ENCODE measurements at places on chromosomes 2 and 18.

- no peak for DNase-seq
These were observed 13.0 kb upstream of the RALB start for GRCh38 chr2:120239488-120240287.

GRCh38 chr18:63736876-63737275, 34.1 kb downstream of the SERPINB11 start:
- no peak for DNase-seq

GRCh38 chr2:23380562-23381065, 4.4 kb upstream of the KLHL29 start:
- peak; percentile 46 for DNase-seq

DNA sequence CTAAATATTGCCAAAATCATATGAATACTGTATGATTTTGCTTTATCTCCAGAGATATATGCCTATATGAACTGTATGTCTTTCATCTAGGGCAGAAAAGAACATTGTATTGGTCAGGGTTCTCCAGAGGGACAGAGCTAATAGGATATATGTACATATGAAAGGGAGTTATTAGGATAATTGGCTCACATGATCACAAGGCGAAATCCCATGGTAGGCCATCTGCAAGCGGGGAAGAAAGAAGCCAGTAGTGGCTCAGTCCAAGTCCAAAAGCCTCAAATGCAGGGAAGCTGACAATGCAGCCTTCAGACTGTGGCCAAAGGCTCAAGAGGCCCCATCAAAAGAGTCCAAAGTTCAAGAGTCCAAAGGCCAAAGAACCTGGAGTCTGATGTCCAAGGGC, 209.9 kb downstream of the RNF144A start:
- DNase-seq = no peak

DNA sequence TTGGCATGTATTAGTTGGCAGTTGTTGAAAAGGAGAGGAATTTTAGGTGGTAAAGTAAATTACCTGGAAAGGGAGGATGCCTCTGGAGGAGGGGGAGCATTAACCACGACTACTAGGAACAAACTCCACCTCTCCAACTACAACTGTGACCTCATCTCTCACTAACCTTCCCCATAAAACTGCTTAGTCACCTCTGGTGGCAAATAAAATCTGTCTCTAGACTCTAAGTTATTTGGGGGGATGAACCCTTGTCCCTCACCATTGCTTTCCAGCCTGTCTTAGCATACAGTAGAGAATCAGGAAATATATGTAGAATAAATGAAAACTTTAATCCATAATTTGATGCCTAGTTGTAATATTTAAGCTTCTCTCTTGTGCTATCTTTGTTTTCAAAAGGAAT, 27.6 kb upstream of the MYO1B start:
- DNase-seq = no peak

GRCh38 chr2:96025194-96025492, 9.6 kb downstream of the GPAT2 start:
- DNase-seq = no peak

- no peak for DNase-seq
These were observed 1.6 kb downstream of the KCNJ3 start for GRCh38 chr2:154700136-154700535.

DNA sequence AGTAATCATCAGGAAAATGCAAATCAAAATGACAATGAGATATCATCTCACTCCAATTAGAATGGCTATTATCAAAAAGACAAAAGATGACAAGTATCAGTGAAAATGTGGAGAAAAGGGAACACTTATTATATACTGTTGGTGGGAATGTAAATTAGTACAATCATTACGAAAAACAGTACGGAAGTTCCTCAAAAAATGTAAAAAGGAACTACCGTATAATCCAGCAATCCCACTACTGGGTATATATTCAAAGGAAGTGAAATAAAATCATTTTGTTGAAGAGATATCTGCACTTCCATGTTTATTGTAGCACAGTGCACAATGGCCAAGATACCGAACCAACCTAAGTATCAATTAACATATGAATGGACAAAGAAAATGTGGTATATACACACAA, 52.4 kb upstream of the TEX51 start:
- no peak for DNase-seq

DNA sequence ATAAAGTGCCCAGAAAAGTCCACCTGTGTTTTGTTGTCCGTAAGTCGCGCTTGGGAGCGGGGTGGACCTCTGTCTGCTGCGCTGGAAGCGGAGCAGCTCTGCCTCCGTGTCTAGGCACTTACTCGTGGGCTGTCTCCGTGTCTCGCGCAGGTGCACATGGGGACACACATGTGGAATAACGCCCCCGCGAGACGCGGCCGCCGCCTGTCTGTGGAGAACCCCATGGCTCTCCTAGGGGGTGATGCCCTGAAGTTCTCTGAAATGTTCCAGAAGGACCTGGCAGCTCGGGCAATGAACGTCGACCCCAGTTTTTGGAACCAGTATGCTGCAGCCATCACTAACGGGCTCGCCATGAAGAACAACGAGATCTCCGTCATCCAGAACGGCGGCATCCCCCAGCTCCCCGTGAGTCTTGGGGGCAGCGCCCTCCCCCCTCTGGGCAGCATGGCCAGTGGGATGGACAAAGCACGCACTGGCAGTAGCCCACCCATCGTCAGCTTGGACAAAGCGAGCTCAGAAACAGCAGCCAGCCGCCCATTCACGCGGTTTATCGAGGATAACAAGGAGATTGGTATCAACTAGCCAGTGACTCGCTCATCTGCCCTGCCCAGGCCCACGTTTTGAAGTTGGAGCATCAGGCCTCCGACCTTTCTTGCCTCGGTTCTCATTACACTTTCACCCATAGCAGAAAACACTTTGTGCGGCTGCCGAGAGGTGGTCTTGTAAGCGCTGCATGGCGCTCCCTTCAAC, 17.3 kb downstream of the SALL3 start:
- no peak for DNase-seq
